Amniotic stem cell (primary cell): ENCODE measurements at places on chromosomes 6 and 20.

DNA sequence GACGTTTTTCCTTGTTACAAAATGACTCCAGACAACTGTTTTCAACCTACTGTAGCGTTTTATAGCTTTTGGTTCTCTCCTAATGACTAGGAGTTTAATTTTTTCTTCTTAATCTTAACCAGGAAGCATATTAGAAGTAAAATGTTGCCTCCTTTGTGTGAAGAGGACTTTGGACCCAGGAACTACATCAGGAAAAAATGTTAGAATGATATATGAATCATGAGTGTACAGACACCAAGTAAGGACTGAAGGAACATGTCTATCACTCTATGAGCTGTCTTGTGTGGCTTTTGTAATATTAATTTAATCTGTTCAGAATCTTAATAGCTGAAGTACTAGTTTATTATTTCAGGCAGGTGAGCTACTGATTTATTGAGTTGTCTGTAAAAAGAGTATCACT lies 71.0 kb upstream of the MARCKS start:
- DNase-seq, result no peak

DNA sequence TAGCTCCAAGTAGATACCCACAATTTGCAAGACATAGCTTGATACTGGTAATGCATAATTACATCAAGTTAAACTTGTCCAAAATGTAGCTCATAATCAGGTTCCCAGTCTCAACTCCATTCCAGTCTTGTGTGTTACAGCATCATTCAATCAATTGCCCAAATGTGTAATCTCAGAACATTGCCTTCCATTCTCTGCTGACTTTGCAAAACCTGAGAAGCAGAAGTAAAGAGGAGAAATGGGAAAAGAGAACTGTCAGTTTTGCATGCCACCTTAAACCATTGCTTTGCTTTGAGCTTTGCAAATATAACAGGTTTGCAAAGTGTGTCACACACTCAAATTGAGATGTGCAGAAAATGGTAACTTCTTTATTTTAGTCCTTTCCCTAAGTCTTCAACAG lies 40.3 kb upstream of the CNKSR3 start:
- no peak for DNase-seq

GRCh38 chr6:54085541-54085940 lies 25.7 kb upstream of the MLIP start:
- DNase-seq, result peak; percentile 78

- no peak for DNase-seq
Observed at GRCh38 chr20:54459279-54459678, 16.1 kb upstream of the DOK5 start.

DNA sequence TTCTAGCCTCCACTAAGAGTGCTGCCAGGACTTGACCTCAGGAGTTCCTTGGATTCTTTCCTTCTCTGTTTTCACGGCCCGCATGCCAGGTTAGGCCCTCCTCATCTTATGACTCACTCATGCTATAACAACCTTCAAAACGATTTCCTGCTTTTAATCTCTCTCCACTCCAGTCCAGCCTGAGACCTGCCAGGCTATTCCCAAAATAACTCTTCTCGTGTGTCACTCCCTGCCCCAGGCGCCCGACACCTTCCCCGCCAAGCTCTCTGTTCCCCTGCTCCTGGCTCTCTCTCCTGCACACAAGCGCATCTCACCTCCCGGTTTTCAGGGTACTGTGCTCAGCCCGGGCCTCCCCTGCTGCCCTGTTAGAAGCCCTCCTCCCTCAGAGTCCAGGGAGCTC lies 64.1 kb upstream of the RPS6KA2 start:
- DNase-seq, result peak; percentile 17

- DNase-seq, result no peak
Observed at GRCh38 chr6:120671519-120671918, 662.8 kb downstream of the TBC1D32 start.

GRCh38 chr6:97947841-97948240 lies 664.8 kb upstream of the MMS22L start:
- DNase-seq, result no peak

- peak; percentile 43 for DNase-seq
Observed at GRCh38 chr20:50913690-50914375, 17.4 kb downstream of the ADNP start.

DNA sequence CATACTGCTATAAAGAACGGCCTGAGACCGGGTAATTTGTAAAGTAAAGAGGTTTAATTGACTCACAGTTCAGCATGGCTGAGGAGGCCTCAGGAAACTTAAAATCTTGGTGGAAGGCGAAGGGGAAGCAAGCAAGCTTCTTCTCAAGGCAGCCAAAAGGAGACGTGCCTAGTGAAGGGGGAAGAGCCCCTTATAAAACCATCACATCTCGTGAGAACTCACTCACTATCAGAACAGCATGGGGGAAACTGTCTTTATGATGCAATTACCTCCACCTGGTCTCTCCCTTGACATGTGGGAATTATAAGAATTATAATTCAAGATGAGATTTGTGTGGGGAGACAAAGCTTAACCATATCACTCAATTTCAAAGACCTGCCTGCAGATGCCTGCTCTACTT lies 447.0 kb downstream of the EYS start:
- DNase-seq, result no peak

GRCh38 chr6:151002057-151002450 lies 136.6 kb downstream of the MTHFD1L start:
- no peak for DNase-seq

- no peak for DNase-seq
Observed at GRCh38 chr6:906920-907319, 214.0 kb upstream of the EXOC2 start.

- DNase-seq, result no peak
Observed at GRCh38 chr20:11111191-11111590, 437.4 kb upstream of the JAG1 start.

DNA sequence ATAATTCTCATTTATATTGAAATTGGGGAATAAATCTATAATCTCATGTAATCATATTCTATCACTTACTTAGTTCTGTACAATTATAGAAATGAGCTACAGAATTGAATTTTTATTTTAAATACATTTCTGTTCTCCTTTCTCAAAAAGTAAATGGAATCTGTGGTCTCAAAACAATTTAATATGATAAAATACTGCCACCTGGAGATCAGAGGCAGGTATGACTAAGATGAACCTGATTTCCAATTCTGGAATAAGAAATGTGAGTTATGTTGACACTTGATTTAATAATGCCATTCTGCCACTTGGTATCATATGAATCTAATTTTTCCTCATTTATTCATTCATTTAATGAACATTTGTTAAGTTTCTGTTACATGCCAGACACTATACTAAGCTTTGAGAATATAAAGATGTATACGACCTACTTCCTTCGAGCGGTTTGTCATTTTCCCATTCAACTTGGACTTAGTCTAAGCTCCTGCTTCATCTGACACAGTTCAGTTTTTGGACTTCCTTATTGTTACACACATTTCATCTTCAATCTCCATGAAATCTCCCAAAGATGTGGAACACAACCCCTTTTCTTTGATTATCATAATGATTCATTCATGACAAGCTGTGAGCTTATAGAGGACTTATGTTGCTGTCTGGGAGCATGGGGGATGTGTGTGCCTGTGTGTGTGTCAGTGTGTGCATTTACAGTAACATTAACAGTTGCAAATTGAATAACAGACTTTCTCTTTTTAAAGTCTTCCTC lies 7.5 kb upstream of the CCDC28A start:
- peak; percentile 10 for DNase-seq

GRCh38 chr6:56532766-56533551 lies 109.7 kb downstream of the DST start:
- DNase-seq, result no peak

DNA sequence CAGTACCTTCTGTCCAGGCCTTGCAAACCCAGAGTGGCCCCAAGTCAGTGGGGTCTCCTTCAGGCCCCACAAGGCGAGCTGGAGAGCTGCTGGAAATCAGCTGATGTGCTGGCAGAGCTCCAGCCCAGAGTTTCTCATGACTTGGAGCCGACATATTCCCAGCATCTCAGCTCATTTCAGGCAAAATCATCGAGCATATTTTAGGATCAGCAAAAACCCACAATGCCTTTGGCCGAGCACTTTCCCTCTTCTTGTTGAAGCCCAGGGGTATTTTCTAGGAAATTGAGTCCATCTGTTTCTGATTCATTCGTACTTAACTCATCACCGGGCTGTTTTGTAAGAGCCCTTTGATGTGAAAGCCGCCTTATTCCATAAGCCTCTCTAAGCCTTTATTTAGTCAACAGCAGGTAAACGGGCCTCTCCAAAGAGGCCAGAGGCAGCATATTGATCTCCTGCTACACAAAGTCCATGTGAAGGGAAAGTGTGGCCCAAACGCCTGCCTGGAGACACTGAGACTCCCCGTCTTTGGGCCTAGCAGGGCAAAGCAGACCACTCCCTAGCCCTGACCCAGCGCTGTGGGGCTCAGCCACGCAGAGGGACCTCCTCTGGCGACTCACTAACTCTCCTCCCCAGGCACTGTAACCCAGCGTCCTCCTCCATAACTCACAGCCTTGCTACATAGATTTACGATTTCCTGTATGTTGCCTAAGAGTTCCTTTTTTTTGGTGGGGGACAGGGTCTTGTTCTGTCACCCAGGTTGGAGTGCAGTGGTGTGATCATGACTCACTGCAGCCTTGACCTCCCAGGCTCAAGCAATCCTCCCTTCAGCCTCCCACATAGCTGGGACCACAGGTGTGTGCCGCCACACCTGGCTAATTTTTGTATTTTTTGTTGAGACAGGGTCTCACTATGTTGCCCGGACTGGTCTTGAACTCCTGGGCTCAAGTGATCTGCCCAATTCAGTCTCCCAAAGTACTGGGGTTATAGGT lies 12.1 kb upstream of the C20orf203 start:
- peak; percentile 80 for DNase-seq

DNA sequence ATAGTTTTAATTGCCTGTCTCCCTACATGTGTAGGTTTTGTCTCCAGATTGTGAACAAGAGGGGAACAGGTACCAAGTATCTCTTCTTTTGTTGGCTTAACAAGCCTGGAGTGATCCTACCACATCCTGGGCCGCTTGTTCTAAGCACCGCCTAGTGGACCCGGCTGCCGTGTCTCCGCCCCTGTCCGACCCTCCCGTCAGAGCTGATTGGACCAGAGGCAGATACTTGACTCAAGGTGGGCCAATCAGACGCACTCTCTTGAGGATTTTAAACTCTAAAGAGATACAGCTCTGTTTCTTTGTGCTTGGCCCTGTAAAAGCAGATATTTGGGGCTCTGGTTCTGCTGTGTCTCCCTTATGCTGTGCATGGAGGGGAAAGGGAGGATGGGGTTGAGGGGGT lies 68.2 kb downstream of the PRDM1 start:
- no peak for DNase-seq

DNA sequence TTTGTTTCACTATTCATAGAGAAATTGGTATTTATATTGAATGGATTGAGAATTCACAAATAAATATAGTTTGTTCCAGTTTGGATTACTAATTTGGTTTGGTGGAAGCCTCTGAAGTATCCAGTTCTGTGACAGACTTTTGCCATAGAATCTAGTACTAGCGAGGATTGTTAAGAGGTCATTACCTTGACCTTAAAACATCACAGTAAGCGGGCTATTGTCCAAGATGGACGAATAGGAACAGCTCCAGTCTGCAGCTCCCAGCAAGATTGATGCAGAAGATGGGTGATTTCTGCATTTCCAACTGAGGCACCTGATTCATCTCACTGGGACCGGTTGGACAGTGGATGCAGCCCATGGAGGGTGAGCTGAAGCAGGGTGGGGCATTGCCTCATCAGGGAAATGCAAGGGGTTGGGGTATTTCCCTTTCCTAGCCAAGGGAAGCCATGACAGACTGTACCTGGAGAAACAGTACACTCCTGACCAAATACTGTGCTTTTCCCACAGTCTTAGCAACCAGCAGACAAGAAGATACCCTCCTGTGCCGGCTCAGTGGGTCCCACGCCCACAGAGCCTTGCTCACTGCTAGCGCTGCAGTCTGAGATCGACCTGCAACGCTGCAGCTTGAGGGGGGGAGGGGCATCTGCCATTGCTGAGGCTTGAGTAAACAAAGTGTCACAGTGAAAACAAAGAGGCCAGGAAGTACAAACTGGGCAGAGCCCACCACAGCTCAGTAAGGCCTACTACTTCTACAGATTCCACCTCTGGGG lies 66.4 kb upstream of the NEDD9 start:
- no peak for DNase-seq

DNA sequence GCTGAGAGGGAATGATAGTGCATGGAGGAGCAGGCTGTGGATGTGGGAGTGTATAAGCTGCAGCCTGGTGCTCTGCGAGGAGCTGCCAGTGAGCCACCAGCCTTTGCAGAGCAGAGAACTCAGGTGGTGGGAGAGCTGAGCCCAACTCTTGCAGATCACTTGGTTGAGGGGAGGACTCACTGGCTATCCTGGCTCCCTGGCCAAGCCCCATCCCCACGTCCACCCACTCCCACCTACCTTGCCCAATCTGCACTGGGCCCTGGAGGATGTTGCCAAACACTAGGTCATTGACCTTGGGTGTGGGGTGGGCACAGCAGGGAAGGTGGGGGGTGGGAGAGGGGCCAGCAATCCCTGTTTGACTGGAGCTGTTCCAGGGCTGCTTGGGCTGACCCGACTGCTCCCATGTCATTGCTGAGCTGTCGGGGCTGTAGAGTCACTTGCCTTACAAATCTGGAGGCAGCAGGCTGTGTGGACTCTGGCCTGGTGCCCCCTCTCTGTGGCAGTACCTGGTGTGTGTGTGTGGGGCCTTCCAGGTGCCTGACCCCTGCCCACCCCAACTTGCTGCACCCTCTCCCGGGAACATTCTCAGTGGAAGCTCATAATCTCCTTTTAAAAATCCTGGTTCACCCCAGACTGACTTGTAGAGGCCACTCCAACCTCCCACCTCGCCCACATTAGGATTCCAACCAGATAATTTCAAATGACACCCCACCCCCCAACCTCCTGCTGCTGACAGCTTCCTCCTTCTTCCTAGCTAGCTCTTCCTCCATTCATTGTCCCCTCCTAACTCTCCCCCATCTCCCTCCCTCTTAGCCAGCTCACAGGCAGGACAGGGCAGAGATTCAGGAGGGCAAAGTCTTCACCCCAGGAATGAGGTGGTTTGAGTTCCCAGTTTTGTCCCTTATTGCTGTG lies 162.3 kb downstream of the MRPL14 start:
- no peak for DNase-seq
